ENCODE measurements at places on chromosomes 7 and 10.
A peak's percentile ranks its signal among the peaks of the same experiment; 100 is the strongest.

- DNase-seq: no peak
Measured at GRCh38 chr7:158406364-158406763, 181.3 kb downstream of the PTPRN2 start.

DNA sequence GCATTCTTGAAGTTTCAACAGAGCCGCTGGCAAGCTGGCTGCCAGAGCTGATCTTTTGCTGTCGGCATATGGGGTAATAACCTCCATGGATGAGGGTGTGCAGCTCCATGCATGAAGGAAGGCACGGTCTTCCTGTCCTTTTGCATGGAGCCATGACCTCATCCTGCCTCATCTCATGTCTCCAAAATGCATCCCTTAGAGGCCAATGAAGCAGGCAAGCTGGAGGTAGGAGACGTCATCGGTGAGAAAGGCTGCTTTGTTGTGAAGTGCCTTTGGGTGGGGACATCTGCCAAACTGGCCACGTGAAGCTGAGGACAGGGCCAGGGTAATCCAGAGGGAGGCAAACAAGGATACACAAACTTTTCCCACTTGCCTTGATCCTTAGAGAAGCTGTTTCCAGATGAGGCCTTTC is 161.5 kb upstream of the TBX20 start:
- no peak for DNase-seq

DNA sequence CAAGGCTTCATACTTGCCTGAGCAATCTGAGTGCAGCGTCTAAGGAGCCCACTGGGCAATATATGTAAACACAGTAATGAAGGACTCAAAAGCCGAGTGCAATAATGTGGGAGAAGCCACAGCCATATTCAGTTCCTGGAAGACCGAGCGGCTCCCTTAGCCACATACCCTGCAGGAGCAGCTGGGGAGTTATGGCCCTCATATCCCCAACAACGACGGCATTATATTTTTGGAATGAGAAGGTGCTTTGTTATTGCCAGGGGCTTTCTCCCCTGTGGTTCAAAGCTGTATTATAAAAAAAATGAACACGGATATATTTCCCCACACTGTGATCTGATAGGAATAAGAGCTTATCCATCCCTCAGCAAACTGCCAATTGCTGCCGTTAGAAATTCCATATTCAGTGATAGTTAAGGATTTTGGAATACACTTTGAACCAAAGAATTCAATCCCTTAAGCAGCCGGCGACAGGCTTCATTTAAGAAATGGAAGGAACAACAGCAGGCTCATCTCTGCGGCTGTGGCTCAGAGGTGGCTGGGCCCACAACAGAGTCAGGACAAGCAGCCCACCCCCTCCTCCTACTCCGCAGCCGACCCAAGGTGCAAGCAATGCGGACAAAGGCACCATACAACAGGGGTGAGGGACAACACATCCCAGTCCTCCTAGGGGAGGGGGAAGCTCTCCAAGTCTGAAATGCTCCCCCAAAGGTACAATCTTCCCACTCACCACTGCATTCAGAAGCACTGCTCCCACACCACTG is 77.2 kb downstream of the TNS3 start:
- DNase-seq: no peak

GRCh38 chr10:109308971-109309370 is 614.3 kb downstream of the XPNPEP1 start:
- DNase-seq: no peak

DNA sequence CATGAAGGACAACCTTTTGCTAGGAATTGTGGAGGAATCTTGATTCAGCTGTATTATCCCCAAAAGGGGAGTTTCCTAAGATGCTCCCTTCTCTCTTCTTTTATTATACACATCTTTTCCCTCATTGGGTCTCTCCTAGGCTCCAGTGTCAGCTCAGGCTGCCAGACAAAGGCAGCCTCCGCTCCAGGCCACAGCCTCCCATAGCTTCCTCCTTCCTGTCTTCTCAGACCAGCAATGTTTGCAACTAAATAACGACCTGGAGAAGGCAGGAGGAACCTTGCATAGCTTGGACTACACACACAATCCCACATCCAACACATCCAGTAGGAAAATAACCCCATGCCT is 12.3 kb downstream of the SFXN3 start:
- DNase-seq: no peak

- peak; percentile 99 for DNase-seq
Measured at GRCh38 chr10:93436591-93437085, 45.5 kb downstream of the MYOF start.

- DNase-seq: no peak
Measured at GRCh38 chr7:48035967-48036478, 680 bp downstream of the C7orf57 start.

DNA sequence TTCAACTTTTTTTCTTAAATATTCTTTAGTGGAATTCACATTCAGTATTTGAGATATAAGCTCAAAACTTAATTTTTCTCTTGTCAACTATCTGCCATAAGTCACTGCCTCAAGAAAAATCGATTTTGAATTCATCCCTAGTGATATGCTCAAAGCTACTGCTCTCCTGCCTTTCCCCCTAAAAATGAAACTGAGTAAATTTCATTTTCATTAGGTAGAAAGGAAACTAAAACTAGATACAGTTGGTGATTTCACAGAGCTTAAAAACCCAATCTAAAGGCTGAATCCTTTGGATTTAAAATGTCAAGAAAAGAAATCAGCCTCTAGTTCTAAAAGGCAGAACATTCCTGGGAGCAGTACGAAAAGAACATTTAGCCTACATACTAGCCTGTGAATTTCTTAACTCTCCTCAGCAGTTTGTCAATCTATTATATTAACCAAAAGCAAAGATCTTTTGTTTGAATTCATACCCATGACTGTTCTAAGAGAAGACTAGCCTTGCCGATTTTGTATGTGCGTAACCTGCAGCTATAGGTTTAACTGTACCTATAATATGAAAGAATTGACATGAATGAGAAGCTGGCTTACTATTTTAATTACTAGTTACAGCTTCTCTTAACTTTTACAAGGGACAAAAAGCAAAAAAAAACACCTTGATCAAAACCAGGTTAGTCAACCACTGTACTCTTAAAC is 4.9 kb upstream of the FAM53B start:
- no peak for DNase-seq

- DNase-seq: no peak
Measured at GRCh38 chr10:71077796-71078453, 134.4 kb upstream of the UNC5B start.

DNA sequence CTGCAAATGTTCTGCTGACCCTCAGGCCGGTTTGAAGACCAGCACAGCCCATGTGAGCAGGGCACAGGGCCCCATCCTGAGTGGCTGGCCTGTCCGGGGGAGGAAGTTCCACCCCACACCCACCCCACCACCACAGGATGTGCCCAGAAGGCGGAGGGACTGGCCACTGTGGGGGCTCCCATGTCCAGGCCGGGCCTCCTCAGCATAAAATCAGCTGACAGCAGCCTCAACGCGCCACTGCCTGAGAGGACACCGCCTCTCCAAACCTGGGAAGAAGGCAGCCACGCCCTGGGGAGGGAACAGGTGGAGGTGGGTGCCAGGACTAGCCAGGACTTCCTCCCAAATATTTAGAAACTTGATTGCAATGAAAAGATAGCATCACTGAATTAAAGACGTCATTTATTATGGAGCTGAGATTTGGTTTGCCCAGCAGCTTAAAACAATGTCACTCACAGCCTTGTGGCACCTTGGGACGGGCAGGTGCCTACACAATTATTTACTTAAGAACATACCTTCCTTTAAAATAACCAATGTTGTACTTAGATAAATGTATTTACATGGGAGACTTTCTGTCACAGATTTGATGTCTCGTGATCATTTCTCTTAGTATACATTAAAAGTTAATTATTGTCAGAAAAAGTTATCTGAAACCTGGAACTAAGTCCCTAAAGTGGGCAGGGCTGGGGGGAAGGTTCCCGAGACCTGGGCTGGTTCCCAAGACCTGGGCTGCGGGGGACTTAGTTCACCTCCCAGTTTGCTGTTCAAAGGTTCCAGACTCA is 27.3 kb upstream of the FAM20C start:
- DNase-seq: no peak

GRCh38 chr7:116836911-116837310 is 25.5 kb upstream of the CAPZA2 start:
- no peak for DNase-seq

DNA sequence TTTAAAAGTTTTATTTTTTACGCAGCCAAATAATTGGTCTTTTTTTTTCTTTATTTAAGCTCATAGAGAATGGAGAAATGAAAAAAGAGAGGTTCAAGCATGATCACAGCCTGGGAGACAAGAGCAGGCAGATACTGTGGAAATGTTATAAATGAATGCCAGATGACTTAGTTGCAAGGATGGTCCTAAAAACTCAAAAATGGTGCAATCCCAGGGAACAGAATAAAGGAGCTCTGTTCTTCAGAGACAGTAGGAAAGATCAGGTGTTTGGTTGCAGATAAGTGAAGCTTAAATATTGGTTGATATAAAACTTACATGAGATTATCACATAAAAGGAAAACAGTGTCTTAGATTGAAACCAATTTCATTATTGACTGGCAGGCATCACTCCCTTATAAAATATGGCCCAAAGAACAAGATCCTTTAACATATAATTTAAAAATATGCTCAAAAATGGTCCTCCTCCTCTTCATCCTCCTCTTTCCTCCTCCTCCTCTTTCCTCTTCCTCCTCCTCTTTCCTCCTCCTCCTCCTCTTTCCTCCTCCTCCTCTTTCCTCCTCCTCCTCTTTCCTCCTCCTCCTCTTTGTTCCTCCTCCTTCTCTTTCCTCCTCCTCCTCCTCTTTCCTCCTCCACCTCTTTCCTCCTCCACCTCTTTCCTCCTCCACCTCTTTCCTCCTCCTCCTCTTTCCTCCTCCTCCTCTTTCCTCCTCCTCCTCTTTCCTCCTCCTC is 18.6 kb downstream of the GNAT3 start:
- DNase-seq: no peak

- no peak for DNase-seq
Measured at GRCh38 chr7:93574646-93575554, at the start of gene CALCR. CALCR (minus strand) TSS chr7:93574724; CDS start chr7:93486981, 87,743 bp downstream.

- DNase-seq: peak; percentile 28
Measured at GRCh38 chr7:98283127-98283886, 1.8 kb downstream of the BRI3 start.

DNA sequence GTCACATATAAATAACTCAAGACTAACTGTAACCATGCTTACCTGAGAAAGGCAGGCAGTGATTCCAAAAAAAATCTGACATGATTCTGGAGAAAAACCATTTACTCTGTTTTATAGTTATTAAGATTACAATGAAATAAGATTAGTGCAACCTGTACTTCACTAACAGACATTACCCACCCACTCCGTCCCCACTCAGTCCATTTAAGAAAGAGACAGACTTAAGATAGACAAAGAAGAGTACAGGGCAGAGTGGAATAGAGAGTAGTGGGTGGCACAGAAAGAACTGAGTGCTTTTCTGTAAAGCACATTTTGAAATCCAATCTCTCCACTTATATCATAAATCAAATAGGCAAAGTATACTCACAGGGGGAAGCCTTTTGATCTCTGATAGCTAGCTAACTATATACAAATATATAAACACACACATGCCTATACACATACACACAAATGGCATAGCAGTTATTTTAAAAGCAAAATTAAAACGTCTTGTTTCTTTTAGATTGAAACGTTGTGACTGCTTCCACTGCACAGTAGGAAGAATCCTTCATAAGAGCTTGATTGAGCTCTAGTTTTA is 11.9 kb downstream of the PAXIP1 start:
- no peak for DNase-seq

DNA sequence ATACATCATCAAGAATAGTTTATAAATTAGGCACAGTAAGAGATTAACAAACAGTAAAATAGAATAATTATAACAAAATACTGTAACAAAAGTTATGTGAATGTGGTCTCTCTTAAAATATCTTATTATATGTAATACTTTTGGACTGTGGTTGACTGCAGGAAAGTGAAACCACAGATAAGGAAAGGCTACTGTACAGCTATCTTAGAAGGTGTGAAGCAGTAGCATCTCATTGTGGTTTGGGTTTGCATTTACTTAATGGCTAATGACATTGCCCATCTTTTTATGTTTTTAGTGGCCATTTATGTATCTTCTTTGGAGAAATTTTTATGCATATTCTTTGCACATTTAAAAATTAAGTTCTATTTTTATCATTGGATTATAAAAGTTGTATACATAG is 296.4 kb upstream of the MAGI2 start:
- DNase-seq: no peak

GRCh38 chr10:87064651-87065050 is 30.0 kb downstream of the GLUD1 start:
- DNase-seq: no peak

GRCh38 chr7:27689591-27690164 is 27.0 kb upstream of the HIBADH start:
- DNase-seq: no peak

GRCh38 chr7:39721919-39722597 is 98.7 kb downstream of the RALA start:
- DNase-seq: no peak

DNA sequence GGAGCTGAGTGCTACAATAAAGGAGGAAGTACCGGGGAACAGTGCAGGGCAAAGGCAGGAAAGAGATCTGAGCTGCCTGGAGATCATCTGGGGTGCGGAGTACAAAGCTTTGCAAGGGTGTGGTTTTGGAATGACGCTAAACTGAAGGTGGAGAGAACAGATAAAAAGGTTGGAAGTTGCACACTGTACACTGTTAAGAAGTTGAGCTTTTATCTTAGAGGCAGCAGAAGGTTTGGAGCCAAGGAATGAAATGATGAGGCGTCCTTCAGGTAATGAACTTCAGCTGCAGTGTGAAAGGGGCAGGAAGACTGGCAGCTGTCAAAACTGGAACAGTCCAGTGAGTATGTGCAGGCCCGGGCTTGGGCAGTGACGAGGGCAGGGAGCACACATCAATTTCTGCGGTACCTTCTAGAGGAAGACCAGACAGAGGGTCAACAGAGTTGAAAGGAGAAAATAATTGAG is 7.2 kb upstream of the ANKRD61 start:
- DNase-seq: no peak

DNA sequence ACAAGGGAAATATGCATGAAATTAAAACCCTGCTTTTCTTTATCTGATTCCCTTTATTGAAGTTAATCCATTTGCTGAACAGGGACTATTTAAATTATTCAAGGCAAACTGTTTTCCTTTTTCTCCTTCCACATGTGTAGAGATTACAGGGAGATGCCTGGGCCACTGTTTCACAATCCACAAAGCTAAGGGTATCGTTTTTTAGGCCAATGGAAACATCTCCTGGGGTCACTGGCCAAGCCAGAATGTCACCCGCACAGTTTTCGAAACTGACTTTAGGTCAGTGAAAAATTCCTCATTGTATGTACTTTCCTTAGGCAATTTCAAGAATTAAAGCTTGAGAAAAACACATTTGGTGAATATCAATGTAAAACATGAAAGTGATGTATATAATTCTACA is 259.2 kb upstream of the BMPER start:
- DNase-seq: no peak
